ENCODE measurements at places on chromosomes 2 and 18. TPM values are rescaled to one million over a fixed set of nuclear protein-coding genes. Genes with fewer than 3 reads are reported as not detected.

DNA sequence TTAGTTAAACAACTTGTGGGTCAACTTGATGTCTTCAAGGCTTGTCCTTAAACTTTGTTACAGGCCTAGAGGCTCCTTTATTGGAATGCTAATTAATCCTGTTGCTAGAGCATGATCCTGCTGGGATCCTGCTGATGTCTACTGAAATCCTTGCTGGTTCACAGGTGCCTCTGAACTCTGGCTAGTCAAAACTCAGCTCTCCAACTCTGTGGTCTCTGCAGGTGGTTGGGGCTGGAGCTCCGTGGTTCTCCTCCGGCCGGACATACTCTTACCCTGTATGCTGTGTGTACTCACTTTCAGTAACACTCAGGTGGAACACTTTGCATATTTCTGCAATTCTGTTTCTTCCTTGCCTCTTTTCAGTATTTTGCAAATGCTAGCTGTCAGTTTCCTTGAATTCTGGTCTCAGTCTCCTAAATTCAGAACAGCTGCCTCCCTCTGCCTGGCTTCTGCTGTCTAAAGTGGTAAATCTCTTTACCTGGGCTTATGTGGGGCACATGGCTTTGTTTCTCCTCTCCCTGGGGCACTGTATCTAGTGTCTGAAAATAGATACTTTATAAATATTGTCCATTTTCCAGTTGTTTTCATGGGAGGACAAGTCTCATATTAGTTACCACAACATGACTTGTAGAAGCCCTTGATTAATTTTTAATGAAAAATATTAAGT, 113.0 kb downstream of the ATP9B start:
- H3K4me1 ChIP-seq, result no peaks in the 10 kb centered on the region
- no peaks in the 10 kb centered on the region for H3K36me3 ChIP-seq
- no peak overlapping the region for H3K27ac ChIP-seq
- no peak for DNase-seq
- no peak overlapping the region for H3K4me3 ChIP-seq

DNA sequence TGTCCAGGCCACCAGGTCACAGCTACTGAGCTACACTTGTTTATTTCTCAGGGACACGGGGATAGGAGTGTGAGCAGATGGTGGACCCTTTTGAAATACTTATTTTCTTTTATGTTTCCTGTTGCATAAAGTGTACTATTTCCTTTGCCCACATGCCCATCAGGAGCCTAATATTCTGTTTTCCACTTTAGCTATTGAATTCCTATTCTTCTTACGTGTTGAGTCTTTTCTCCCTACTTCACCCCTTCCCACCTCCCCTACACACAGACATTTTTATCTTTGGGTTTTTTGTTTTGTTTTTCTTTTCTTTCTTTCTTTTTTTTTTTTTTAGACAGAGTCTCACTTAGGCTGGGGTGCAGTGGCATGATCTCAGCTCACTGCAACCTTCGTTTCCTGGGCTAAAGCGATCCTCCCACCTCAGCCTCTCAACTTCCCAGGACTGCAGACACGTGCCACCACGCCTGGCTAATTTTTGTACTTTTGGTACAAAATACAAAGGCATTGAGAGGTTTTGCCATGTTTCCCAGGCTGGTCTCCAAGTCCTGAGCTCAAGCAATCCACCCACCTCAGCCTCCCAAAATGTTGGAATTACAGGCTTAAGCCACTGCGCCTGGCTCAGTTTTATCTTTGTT, 5.2 kb upstream of the GPR55 start:
- H3K36me3 ChIP-seq, result no peaks in the 10 kb centered on the region
- H3K4me1 ChIP-seq, result no peaks in the 10 kb centered on the region
- peaks cover 27% of the 10 kb centered on the region for H3K27me3 ChIP-seq
- no peak for DNase-seq
- H3K4me3 ChIP-seq, result no peak overlapping the region
- no peak overlapping the region for H3K27ac ChIP-seq

- DNase-seq, result no peak
- peaks cover 16% of the 10 kb centered on the region for H3K4me1 ChIP-seq
- H3K27ac ChIP-seq, result no peak overlapping the region
- no peaks in the 10 kb centered on the region for H3K27me3 ChIP-seq
These were observed 129.5 kb downstream of the B3GNT2 start for GRCh38 chr2:62325398-62325797.

DNA sequence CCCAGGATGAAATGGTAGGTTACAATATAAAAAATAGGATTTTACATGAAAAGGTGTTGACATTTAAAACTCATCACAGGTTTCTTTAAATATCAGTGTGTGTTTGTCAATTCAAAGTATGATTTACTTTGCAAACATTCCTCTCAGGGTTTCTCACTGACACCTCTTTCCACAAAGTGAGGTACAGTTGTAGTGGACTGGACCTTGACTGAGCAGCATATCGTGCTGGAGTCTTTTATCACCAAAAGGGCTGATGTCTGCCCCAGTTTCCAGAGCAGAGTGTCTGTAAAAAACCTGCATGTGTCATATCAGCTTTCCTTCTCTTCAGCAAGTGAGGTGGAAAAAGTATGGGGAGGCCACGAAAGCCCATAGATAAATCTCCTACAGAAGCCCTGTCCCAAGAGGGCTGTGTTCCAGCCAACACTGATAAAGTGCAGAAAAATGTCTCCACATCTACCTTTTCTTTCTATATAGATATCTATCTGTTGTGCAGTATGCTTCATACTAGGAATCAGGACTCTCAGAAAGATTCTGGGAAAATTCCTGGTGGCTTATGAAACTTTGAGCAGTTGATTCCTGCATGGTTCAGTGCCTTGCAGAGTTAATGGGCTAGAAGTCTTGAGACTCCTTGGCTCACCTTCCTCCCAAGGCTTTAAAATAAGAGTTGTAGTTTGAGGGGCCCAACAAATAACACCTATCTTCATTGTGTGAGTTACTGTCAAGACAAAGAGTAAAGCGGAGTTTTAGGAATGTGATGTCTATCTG, 6.9 kb downstream of the ACYP2 start:
- no peaks in the 10 kb centered on the region for H3K4me1 ChIP-seq
- DNase-seq, result no peak
- H3K4me3 ChIP-seq, result no peak overlapping the region
- H3K36me3 ChIP-seq, result peaks cover 7% of the 10 kb centered on the region

The EML4 gene
- polyA plus RNA-seq, result 10.5 TPM

GRCh38 chr18:49342690-49343089, 117.8 kb downstream of the DYM start:
- DNase-seq, result no peak
- no peak overlapping the region for H3K4me3 ChIP-seq
- H3K4me1 ChIP-seq, result peaks cover 9% of the 10 kb centered on the region
- H3K27ac ChIP-seq, result no peak overlapping the region

DNA sequence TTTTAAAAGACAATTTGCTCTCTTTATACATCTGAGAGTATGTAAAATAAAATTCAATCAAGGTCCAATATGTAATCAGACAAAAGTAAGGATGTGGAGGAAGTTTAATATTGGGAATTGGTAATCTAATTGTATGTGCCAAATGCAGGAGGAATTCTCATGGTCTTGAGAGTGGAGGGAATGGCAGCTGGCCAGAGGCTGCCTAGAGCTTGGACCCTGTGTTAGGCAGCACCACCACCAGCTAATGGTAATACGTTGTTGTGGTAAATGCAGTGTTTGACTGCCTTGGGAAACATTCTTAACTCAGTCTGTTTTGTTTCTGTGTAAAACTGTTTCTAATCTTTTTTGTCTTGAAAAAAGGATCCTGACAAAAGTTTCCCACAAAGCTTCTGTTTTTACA, 30.0 kb downstream of the GALNT1 start:
- H3K27ac ChIP-seq, result no peak overlapping the region
- no peaks in the 10 kb centered on the region for H3K27me3 ChIP-seq
- no peak for DNase-seq
- no peak overlapping the region for H3K4me3 ChIP-seq
- peaks cover 4% of the 10 kb centered on the region for H3K4me1 ChIP-seq
- no peaks in the 10 kb centered on the region for H3K36me3 ChIP-seq

The NMS gene
- not detected for polyA plus RNA-seq

- H3K4me3 ChIP-seq, result no peak overlapping the region
- H3K27ac ChIP-seq, result peak overlapping the region; percentile 41
- H3K36me3 ChIP-seq, result no peaks in the 10 kb centered on the region
These were observed 169.6 kb downstream of the TCF4 start for GRCh38 chr18:55418439-55418838.

- H3K36me3 ChIP-seq, result no peaks in the 10 kb centered on the region
- no peak overlapping the region for H3K27ac ChIP-seq
- no peaks in the 10 kb centered on the region for H3K27me3 ChIP-seq
- H3K4me3 ChIP-seq, result no peak overlapping the region
- DNase-seq, result peak; percentile 41
These were observed 175.1 kb downstream of the ZFP36L2 start for GRCh38 chr2:43051338-43051737.

DNA sequence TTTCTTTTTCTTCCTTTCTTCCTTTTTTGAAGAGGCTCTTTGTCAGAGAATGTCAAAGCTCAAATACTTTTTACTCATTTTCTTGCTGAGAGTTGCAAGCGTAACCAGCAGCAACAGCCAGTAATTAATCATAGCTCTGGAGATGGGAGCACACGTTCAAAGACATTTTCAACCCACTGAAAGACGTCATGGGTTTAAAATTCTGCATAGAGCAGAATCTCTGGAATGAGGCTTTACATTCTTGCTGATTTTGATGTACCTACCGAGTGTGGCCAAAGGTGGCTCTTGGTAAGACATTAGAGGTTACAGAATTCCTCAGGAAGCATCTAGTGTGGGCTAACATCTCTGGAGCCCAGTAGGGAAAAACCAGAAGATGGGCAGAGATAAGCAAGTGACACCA, 292.5 kb downstream of the MTX2 start:
- no peak overlapping the region for H3K27ac ChIP-seq
- no peaks in the 10 kb centered on the region for H3K36me3 ChIP-seq
- no peak for DNase-seq

DNA sequence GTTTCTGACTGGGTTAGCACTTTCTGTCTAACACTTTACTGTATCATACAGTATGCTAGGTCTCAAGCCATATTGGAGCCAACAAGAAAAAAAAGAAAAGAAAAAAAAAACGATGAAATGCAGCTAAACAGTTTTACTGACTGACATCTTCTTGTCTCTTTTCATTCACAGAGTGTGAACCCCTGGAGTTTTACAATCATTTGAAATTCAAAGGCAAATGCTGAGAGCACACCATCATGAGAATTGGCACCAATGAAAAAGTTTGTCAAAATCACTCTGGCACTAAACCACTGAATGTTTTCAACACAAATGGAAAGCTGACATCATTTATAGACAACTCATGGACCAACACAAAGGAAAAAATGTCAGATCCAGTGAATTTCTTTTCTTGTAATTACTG, 513.3 kb downstream of the LRRTM4 start:
- no peak for DNase-seq
- no peaks in the 10 kb centered on the region for H3K4me1 ChIP-seq
- no peaks in the 10 kb centered on the region for H3K27me3 ChIP-seq

DNA sequence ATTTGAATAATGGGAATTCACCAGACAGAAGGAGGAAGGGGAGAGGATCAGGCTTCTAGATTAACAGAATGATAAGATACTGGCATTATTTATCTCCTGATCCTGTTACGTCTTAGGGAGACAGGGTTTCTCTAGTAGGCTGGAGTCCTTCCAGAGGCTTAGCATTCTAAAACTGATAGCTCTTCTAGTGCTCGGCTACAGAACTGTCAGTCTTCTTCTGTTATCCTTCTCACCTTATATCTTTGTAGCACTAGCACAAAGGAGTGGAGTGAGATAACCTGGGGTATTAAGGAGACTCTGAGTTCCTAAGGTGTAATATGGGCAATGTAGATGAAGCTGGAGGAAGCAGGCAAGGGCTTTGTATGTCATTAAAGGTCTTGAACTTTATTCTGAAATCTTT, 52.1 kb downstream of the PIKFYVE start:
- peaks cover 67% of the 10 kb centered on the region for H3K36me3 ChIP-seq
- no peaks in the 10 kb centered on the region for H3K27me3 ChIP-seq
- no peaks in the 10 kb centered on the region for H3K4me1 ChIP-seq
- H3K27ac ChIP-seq, result no peak overlapping the region

All from stomach (tissue), 19 donors.